Karpas-422 (cell line): ENCODE measurements at places on chromosomes 16 and 17. TPM values are rescaled to one million over a fixed set of nuclear protein-coding genes. Genes with fewer than 3 reads are reported as not detected.

The TMEM114 gene
- total RNA-seq, result not detected in 2 replicates

The GP2 gene
- total RNA-seq, result not detected in 2 replicates

The TMC7 gene
- total RNA-seq, result not detected in 2 replicates

GRCh38 chr17:57713140-57713539 is 32.0 kb downstream of the CCDC182 start:
- H3K36me3 ChIP-seq, result no peaks in the 10 kb centered on the region
- no peaks in the 10 kb centered on the region for H3K27me3 ChIP-seq
- no peak for DNase-seq
- no peak overlapping the region for H3K4me3 ChIP-seq

- no peak overlapping the region for H3K4me3 ChIP-seq
- H3K27ac ChIP-seq, result no peak overlapping the region
- no peak for DNase-seq
- H3K4me1 ChIP-seq, result no peaks in the 10 kb centered on the region
- no peaks in the 10 kb centered on the region for H3K36me3 ChIP-seq
- no peaks in the 10 kb centered on the region for H3K27me3 ChIP-seq
Measured at GRCh38 chr16:50124769-50125168, 28.3 kb upstream of the TENT4B start.

DNA sequence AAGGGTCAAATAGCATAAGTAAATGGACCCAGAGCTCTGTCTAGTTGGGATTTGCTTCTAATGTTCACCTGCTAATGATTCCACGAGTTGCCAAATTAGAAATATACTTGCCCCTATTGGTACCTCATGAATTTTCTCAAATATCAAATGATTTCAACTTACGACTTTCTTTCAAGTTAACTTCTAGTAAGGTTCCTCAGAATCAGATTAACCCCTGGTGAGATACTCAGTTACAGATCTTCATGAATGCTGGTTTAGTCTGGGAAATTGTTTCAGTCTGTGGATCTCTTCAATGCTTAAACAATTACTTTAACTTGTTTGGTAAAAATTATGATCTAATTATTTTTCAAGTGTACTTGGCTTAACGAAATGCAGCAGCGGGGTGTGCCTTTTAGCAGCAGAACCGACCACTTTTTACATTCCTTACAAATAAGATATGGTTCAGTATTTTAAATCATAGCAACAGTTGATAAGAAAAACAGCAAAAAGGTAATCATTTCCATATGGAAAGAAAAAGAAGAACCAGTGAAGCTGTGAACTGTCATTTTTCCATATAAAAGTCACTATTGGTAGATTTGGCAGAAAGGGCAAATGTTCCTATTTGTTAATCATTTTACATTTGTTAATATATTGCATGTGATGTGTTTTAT is 34.5 kb downstream of the TUBD1 start:
- no peak for DNase-seq
- H3K4me3 ChIP-seq, result no peak overlapping the region
- 0 out of 2 replicates have a peak, but pooled peaks cover 4% of the 10 kb centered on the region for H3K36me3 ChIP-seq
- no peaks in the 10 kb centered on the region for H3K27me3 ChIP-seq
- H3K27ac ChIP-seq, result no peak overlapping the region

GRCh38 chr17:9702482-9702881 is 57.2 kb downstream of the USP43 start:
- no peaks in the 10 kb centered on the region for H3K27me3 ChIP-seq
- DNase-seq, result no peak
- H3K4me3 ChIP-seq, result no peak overlapping the region
- peaks cover 25% of the 10 kb centered on the region for H3K4me1 ChIP-seq
- H3K36me3 ChIP-seq, result no peaks in the 10 kb centered on the region
- H3K27ac ChIP-seq, result no peak overlapping the region

- H3K4me1 ChIP-seq, result no peaks in the 10 kb centered on the region
- DNase-seq, result no peak
- H3K4me3 ChIP-seq, result no peak overlapping the region
- H3K27ac ChIP-seq, result no peak overlapping the region
Measured at GRCh38 chr16:17658881-17659280, 188.1 kb upstream of the XYLT1 start.

GRCh38 chr17:39341541-39341940 is 59.9 kb downstream of the FBXL20 start:
- no peak overlapping the region for H3K27ac ChIP-seq
- peaks cover 12% of the 10 kb centered on the region; the same call in 1 of the 2 replicates for H3K36me3 ChIP-seq
- no peak for DNase-seq
- no peaks in the 10 kb centered on the region for H3K27me3 ChIP-seq
- H3K4me3 ChIP-seq, result no peak overlapping the region

GRCh38 chr16:59880611-59881010 is 1146.5 kb upstream of the GOT2 start:
- no peak for DNase-seq
- no peak overlapping the region for H3K27ac ChIP-seq
- H3K4me3 ChIP-seq, result no peak overlapping the region
- no peaks in the 10 kb centered on the region; the same call in 1 of the 2 replicates for H3K36me3 ChIP-seq

- no peaks in the 10 kb centered on the region for H3K4me1 ChIP-seq
- H3K4me3 ChIP-seq, result no peak overlapping the region
- no peaks in the 10 kb centered on the region for H3K27me3 ChIP-seq
Measured at GRCh38 chr17:17877529-17878358, 41.0 kb upstream of the SREBF1 start.

DNA sequence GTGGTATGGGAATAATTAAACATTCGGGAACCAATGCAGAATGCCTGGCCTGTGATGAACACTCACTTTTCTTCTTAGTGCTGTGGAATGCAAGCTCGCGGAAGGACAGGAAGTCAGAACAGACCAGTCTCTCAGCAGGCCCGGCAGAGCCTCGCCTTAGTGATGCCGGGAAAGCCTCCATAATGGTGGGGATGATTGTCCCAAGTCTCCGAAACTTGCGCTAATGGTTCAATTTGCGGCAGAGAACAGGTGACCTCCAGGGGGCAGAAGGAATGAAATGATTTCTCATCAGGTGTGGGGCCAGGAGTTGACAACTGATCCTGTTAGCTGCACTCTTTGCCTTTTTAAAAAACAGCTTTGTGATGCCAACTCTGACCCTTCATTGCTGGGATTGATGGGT is 170.6 kb downstream of the GSG1L start:
- no peak overlapping the region for H3K27ac ChIP-seq
- no peaks in the 10 kb centered on the region for H3K4me1 ChIP-seq
- no peaks in the 10 kb centered on the region for H3K27me3 ChIP-seq
- H3K4me3 ChIP-seq, result no peak overlapping the region
- DNase-seq, result no peak

DNA sequence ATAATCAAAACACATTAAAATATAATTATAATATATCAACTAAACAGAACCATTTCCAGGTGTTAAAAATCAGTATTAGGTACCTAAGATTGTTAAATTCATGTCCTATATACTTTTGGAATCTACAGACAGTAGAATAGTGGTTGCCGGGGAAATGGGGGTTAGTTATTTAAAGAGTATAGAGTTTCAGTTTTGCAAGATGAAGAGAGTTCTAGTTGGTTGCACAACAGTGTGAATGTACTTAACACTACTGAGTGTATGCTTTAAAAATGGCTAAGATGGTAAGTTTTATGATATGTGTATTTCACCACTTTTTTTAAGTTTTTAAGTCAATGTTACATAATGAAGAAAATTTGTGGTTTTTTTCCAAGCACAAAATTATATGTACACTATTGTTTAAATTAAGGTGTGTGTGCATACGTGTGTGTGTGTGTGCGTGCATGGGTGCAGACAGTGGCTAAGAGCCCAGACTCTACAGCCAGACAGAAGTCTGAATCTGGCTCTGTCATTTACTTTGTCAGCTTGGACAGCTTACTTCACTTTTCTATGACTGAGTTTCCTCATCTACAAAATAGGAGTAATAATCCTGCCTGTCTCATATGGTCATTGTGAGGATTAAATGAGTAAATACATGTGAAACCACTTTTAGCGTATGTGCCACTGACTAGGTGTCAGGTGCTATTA is 25.3 kb upstream of the PHAF1 start:
- peaks cover 14% of the 10 kb centered on the region; the same call in 1 of the 2 replicates for H3K36me3 ChIP-seq
- no peaks in the 10 kb centered on the region for H3K27me3 ChIP-seq
- H3K4me1 ChIP-seq, result peaks cover 44% of the 10 kb centered on the region

GRCh38 chr17:7817643-7817964 is 16.4 kb upstream of the KDM6B start:
- DNase-seq, result no peak
- no peaks in the 10 kb centered on the region for H3K36me3 ChIP-seq
- no peak overlapping the region for H3K4me3 ChIP-seq
- no peaks in the 10 kb centered on the region for H3K27me3 ChIP-seq

DNA sequence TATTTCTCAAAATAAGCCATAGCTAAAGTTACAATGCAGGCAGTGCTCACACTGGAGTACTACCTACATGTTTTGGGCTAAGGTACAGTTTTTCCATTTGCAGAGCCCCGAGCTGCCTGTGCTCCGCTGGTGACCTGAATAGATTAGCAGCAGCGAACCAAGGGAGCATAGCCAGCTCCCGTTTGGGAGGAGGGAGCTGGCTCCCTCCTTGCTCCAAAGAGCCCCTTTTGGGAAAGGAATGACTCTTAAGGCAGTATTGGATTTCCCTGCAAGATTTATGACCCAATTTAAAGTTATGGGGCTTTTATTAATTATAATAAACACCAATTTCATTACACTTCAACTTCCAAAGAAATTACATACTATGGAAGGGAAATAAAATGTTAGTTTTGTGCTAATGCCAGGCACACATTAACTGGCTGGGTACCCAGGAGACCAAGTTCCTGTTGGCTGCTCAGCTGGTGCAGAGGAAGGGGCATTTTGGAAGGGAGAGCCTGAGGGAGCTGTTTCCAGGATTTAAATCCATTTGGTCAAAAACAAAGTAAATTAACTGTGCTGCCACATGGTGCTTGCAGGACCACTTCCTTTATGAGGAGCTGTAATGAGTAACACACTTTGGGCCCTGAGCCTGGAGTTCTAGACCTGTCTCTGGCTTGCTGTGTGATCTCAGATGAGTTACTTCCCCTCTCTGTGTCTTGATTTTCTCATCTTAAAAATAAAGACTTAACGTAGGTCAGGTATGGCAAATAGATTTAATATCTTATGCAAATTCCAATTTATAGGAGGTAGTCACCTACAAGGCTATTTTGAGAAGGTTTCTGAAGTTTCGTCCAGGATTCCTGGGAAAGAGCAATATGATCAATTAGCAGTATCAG is 362.1 kb upstream of the CCL2 start:
- no peaks in the 10 kb centered on the region for H3K4me1 ChIP-seq
- no peak overlapping the region for H3K4me3 ChIP-seq
- no peaks in the 10 kb centered on the region for H3K27me3 ChIP-seq

DNA sequence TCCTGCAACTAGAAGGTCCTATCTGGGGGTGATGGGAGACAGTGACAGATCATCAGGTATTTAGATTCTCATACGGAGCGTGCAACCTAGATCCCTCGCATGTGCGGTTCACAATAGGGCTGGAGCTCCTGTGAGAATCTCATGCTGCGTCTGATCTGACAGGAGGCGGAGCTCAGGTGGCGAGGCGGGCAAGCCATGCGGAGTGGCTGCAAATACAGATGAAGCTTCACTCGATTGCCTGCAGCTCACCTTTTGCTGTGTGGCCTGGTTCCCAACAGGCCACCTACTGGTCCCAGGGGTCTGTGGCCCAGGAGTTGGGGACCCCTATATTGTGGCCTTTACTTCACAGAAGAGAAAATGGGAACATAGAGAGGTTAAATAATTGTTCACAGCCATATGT is 200.4 kb downstream of the IRF8 start:
- no peaks in the 10 kb centered on the region for H3K36me3 ChIP-seq
- H3K27me3 ChIP-seq, result no peaks in the 10 kb centered on the region
- H3K4me1 ChIP-seq, result no peaks in the 10 kb centered on the region
- H3K4me3 ChIP-seq, result no peak overlapping the region
- DNase-seq, result no peak
